ENCODE measurements at places on chromosomes 3 and 15.

DNA sequence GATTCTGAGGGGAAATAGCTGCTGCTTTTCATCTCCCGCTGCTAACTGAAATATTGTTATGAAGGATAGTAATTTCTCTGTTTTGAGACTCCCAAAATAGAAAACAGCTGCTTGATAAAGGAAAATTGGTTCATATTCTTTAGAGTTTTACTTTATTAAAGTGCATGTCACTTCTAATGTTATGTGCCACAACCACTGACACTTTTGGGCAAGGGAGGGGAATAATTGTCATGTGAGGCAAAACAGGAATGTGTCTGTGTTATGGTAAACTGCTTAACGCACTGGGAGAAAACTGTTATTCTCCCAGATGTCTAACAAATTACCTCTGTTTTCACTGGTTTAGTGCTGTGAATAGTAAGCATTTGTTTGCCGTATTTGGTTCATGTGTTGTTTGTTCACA lies 201.6 kb downstream of the PDZRN3 start:
- DNase-seq, result no peak

DNA sequence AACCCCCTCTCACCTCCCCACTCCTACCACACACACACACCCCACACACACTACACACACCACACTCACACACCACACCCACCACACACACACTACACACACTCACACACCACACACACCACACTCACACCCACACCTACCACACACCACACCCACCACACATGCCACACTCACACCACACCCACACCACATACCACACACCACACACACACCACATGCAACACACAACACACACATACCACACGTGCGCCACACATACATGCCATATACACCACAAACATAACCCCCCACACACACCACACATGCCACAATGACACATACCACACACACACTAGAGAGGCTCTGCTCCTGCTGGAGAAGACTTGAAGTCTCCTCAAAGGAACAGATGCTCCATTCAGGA lies 5.9 kb upstream of the ITPKA start:
- no peak for DNase-seq

DNA sequence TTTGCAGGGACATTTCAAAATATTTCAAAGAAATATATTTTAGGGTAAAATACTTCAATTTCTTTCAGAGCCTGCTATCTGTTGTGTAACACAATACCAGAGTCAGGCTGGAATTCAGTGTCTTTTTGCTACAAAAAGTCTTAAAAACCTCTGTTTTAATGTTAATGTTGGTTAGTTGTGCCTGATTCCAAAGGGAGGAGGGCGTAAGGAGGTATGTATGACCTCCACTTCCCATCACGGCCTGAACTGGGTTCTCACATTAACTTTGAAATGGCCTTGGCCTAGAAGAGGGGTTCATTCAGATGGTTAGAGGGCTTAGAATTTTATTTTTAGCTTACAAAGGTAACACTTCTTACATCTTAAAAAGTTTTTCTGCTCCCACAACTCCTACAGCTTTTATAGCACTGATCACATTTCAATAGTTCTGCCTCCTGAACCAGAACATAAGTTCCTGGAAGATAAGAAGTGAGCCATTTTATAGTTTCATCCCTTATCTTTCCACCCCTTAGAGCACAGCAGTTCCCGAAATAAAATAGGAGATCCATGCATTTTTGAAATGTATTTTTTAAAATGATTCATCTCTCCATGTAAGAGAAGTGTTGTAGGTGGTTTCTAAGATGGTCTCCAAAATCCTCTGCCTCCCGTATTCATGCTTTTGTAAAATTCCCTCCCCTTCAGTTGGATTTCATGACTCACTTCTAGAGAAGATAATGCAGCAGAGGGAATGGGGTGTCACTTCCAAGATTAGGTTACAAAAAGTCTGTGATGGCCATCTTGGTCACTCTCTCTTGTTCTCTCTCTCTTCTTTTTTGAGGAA lies 543.1 kb upstream of the NECTIN3 start:
- DNase-seq, result no peak

GRCh38 chr3:111045564-111045963 lies 26.1 kb upstream of the NECTIN3 start:
- no peak for DNase-seq

DNA sequence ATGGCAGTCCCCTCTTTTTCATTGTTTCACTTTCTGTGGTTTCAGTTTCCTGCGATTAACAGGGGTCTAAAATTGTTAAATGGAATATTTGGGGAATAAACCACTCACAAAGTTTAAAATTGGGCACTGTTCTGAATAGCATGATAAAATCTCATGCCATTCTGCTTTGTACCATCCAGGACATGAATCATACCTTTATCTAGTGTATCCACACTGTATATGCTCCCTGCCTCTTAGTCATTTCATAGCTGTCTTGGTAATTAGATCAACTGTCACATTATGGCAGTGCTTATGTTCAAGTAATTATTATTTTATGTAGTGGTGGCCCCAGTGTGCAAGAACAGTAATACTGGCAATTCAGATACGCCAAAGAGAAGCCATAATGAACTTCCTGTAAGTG lies 734.5 kb downstream of the ZPLD1 start:
- DNase-seq, result no peak

- no peak for DNase-seq
Observed at GRCh38 chr3:5675319-5675718, 487.8 kb downstream of the EDEM1 start.

DNA sequence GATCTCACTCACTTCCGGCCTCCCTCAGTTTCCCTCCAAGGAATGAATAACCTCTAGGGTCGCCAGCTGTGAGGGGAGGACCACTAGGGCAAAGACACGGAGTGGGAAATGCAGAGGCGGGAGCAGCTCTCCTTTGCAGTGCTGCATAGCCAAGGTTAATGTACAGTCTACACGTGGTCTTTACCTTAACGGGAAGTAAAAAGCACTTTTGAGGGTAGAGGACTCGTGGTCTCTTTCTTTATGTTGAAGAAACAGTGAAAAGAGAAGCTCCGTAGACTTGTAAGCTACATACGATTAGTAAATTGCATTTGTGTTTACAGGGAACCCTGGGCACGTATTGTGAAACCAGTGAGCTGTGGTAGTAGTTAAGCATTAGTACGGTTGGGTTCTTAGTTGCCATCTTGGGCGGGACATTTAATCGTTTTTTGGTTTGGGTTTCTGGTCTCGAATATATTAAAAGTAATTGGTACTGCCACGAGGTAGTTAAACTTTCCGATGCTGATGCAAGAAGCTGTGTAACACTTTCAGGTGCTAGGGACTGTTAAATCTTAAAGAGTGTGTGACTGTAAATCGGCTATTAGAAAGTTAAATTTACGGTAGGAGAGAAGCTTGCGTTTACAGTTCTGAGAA lies 828 bp downstream of the U2SURP start:
- no peak for DNase-seq

DNA sequence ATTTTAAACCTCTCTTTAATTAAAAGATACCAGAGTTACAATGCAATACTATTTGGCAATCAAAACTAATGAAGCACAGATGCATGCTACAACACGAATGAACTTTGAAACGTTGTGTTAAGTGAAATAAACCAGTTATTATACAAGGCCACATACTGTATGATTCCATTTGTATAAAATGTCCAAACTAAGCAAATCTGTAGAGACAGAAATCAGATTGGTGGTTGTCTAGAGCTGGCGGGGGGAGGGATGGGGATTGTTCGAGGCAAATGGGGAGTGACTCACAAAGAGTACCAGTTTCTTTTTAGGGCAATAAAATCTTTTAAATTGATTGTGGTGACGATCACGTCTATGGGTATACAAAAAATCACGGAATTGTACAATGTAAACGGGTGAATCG lies 677.0 kb downstream of the NTRK3 start:
- no peak for DNase-seq

GRCh38 chr3:9691636-9692035 lies 12.0 kb upstream of the CPNE9 start:
- DNase-seq, result no peak

DNA sequence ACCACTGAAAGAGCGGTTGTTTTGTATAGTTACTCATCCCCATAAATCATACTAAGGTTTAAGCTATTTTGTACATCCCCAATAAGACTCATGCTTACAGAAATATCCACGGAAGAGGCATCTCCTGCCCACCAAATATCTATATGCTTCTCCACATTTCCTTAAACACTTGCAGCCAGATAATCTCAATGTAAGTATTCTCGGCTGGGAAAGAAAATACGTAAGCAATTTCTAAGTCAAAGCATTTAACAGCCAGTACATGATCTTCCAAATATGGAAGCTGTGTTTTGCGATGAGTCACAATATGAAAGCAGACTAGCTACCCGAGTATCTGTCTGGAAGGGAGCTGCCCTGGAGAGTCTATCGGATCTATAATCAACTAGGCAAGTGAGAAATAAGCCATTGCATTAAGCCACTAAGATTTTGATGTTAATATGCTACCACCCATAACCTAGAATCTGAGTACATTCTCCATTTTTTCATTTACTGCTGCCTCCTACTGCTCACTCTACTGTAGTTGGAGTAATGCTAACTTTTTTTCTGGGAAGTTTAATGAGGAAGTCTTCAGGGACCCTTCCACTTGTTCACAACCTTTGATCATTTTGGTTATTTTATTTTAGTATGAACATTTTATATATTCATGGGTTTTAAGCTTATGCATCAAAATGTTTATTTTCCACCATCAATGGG lies 26.9 kb upstream of the ZMAT3 start:
- DNase-seq, result no peak

DNA sequence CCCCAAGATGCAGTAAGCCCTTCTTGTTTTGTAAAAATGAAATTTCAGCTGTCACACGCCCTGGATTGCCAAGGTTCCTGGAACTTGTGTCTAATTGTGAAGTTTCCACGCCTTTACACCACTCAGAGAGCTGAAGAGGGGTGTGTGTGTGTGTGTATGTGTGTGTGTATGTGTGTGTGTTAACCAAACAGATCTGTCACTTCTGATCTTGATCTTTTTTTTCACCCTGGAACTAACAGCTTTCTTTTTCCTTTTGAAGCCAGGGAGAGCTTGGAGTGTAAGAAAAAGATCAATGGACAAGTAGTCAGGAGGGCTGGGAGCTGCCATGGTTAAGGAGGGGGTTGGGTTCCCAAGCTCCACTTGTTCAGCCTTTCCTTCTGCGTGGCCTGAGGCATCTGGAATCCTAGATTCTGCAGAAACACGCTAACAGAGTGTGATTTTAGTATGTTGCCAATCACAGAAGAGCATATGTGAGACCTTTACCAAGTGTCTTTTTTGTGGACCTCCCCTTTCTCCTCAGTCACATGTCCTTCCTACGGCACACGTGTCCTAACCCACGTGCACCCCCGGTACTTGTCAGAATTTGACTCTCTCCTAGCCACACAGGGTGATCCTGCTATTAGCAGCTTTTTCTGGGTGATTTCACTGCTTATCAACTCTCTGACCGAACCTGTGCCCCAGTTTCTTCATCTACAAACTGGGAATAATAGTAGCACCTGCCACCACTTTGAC lies 11.5 kb downstream of the TIMP4 start:
- no peak for DNase-seq

- DNase-seq, result no peak
Observed at GRCh38 chr15:67080118-67080899, 14.9 kb downstream of the SMAD3 start.

DNA sequence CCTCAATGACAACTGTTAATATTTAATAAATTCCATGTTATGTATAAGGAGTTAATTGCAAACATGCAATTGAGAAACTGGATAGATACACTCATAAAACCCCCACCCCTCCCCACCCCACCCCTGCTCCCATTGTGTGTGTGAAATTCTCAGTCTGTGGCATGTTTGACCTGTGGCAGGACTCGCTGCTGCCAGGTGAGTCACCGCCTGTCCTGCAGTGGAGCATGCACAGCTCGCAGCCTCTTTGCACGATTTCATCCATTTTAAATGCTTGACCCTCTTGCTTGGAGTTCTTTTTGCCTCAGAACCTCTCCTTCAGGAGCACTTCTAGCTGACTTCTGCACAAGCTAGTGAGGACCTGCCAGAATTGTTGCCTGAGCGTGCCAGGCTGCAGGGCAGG lies 5.3 kb upstream of the APEH start:
- DNase-seq, result no peak

- no peak for DNase-seq
Observed at GRCh38 chr3:58084166-58084565, 75.9 kb downstream of the FLNB start.

GRCh38 chr15:78360958-78361718 lies 21.0 kb downstream of the CRABP1 start:
- DNase-seq, result no peak

GRCh38 chr3:114333180-114333922 lies 39.5 kb downstream of the TIGIT start:
- DNase-seq, result no peak

- no peak for DNase-seq
Observed at GRCh38 chr15:96978937-96979473, 648.5 kb downstream of the NR2F2 start.

Measured in stimulated activated naive B cell treated with anti-CD40 and anti-IgM and Interleukin-4, amounts not matched to agents 10 μg/mL and 1 μg/mL and 100 μg/mL, for 72 hours (primary cell).